ENCODE measurements at places on chromosomes 1 and 21.

DNA sequence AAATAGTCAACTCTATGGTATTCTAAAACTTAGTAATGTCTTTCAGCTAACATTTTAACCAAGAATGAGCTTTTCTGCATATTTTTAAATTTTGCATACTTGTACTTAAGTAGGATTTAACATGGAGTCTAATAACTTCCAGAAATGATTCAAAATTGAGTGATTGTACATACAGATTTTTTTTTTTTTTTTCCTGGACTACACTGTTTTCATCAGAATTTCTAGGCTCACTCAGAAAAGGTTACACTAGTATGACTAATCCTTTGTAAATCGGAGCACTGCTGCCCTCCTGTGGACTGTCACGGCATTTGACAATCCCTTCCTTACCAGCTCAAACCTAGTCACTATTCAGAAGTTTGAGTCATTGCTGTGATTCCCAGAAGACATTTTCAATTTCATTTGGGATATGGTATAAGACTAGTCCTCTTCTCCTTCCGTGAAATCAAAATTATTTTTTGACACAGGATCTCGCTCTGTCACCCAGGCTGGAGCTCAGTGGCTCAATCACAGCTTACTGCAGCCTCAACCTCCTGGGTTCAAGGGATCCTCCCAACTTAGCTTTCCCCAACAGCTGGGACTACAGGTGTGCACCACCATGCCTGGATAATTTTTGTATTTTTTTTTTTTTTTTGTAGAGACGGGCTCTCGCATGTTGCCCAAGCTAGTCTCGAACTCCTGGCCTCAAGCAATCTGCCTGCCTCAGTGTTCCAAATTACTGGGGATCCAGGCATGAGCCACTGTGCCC is 45.5 kb downstream of the CD46 start:
- DNase-seq: peak; percentile 82

DNA sequence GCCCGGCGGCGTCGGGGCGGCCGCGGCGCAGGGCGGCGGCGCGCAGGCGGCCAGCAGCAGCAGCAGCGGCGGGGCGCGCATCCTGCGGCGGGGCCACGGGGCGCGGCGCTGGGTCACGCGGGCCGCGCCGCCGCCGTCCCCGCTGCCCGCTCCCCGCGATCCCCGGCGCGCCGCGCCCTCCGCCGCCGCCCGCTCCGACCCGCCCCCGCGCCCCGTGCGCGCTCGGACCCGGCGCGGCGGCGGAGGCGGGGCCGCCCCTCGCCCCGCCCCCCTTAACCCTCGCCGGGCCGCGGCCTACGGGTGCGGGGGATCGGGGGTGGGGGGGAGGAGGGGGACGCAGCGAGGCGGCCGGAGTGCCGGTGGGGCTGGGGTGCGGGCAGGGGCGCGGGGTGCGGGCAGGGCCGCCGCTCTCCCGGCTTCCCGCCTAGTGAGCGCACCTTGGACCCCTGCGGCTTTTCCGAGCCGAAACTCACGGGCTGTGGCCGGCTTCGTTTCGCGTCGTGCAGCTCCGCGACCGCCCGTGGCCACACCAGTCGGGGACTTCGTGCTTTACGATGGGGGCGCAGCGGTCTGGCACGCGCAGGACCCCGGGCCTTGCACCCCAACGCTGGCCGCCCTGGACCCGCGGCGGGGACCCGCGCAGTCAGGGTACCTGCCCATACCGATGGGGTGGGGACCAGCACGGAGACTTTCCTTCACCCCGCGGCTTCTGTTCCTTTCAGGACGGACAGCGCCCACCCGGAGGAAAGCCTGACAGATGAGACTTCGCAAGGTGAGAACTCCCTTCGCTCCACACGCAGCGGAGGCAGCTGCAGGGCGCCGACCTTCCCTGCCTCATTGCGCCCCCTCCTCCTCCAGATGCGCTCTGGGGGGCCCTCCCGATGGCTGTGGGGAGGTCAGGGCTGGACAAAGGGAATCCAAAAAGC is at the start of gene FNDC10:
Gene FNDC10 (minus strand): TSS at position 201 of the 926 bp plus-strand sequence. CDS start 120 bp downstream, at position 81.
- DNase-seq: no peak

DNA sequence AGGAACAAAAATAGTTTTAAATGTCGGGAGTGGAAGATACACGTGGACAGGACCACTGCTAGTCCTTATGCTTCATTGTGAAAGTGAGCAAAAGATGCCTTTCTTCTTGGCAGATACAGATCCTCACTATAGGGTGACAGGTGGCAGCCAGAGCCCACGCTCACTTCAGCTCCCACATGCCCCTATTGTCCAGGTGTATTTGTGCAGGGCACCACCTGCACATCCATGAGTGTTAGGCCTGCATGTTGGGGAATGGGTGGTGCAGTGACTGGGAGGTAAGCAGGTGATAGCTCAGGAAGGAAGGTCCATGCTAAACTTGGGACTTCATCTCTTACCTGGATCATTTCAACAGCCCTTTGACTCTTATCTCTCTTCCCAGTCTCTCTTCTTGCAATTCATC is 27.4 kb downstream of the SLC5A9 start:
- DNase-seq: no peak

DNA sequence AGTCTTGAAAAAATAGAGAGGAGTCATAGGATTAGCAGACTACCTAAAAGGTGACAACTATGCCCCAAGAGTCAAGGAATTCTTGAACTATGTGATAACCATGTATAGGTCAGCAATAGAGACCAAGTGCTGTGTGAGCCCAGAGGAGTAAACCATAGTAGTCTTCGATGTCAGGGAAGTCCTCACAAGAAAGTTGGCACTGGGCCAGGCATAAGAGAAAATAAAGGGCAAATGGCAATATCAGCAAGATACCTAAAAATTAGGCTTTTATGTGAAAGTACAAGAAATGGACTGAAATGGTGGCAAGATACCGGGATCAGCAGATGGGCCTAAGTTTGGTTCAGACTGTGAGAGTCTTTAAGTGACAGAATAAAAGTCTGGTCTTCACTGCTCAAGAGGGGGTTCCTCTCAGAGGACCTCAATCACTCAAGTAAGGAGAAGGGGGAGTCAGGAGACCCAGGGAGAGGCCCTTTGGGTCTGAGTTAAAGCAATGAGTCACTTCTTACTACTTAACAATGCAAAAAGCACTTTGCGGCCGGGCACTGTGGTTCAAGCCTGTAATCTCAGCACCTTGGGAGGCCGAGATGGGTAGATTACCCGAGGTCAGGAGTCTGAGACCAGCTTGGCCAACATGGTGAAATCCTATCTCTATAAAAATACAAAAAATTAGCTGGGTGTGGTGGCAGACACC is 95.0 kb downstream of the TEX35 start:
- DNase-seq: no peak

GRCh38 chr1:228695015-228695955 is 40.0 kb upstream of the RHOU start:
- no peak for DNase-seq

- DNase-seq: no peak
Observed at GRCh38 chr21:43958364-43959158, 53.5 kb upstream of the TRAPPC10 start.

GRCh38 chr1:12130466-12131130 is 36.2 kb upstream of the TNFRSF1B start:
- no peak for DNase-seq

DNA sequence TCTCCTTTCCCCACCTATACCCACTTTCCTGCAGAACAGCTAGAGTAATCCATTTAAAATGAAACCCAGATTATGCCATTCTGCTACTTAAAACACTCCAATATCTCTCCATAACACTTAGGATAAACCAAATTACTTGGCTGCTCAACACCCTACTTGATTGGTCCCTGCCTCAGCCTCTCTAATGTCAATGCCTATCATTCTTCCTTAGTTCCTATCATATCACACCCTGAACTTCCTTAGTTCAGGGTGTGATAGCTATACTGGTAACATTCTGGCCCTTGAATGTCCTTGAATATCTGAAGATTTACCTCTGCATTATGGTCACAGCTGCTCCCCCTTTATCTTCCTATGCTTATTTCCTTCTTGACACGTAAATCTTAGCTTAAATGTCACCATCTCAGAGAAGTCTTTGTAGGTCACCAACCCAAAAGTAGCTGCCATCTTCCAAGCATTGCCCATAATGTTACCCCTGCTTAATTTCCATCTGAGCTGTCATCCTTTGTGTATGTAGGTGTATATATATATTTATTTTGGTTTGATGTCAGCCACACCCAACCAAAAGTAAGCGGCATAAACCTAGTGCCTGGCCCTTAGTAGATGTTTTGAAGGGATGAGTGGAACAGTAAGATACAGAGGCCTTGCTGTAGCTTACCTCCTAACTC is 379.8 kb downstream of the PTPRC start:
- no peak for DNase-seq

DNA sequence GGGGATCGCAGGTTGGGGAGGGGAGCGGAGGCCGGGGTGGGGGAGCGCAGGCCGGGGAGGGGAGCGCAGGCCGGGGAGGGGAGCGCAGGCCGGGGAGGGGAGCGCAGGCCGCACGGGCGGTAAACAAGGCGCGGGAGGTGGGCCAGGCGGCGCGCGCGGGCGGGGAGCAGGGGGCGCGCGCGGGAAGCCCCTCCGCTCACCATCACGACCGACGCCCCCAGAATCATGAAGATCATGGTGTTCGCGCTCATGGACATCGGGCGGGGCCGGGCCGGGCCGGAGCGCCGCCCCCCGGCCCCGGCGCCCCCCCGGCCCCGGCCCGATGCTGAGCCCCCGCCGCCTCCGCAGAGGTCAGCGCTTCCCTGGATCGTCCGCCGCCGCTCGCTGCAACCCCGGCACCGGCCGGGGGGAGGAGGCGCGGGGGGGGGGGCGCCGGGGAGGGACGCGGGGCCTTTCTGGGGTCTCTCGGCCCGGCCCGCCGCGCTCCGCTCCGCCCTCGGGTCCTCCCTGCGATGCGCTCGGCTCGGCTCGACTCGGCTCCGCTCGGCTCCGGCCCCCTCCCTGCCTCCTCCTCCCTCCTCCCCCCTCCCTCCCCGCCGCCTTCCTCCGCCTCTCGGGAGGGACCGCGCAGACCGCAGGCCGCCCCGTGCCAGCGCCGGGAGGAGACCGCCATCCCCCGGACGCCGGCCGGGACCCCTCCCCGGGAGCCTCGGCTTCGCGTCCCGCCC is at the start of gene TMEM240:
Gene TMEM240 (minus strand): TSS at position 535 of the 728 bp plus-strand sequence. CDS start 278 bp downstream, at position 257.
- no peak for DNase-seq

GRCh38 chr21:44092211-44092610 is 15.0 kb upstream of the PWP2 start:
- DNase-seq: no peak

GRCh38 chr1:116322752-116323405 is 50.2 kb upstream of the ATP1A1 start:
- DNase-seq: no peak

DNA sequence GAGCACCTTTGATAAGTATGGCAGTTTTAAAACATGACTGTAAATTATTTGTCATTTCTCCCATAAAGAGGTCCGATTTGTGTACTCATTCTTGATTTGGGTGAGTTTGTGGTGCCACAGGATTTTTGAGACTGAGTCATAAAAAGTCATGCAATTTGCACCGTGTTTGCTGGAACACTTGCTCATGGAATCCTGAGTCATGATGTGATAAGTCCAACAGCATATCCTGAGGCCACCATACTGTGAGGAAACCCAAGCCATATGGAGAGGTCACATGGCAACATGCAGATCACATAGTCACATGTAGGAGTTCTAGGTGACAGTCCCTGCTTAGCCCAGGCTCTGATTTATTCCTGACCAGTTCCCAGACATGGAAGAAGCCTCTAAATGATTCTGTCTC is 40.8 kb upstream of the PRRX1 start:
- no peak for DNase-seq

- DNase-seq: no peak
Observed at GRCh38 chr21:42925114-42925926, at the start of gene ERVH48-1. TSS of gene ERVH48-1 (minus strand) at chr21:42925630. CDS start at chr21:42919006, 6,624 bp downstream.

- no peak for DNase-seq
Observed at GRCh38 chr1:147825586-147825985, 65.2 kb upstream of the GJA5 start.

GRCh38 chr1:150168960-150169601 is 19.4 kb downstream of the PLEKHO1 start:
- DNase-seq: peak; percentile 65

- no peak for DNase-seq
Observed at GRCh38 chr1:47870946-47871676, 126.1 kb downstream of the TRABD2B start.

DNA sequence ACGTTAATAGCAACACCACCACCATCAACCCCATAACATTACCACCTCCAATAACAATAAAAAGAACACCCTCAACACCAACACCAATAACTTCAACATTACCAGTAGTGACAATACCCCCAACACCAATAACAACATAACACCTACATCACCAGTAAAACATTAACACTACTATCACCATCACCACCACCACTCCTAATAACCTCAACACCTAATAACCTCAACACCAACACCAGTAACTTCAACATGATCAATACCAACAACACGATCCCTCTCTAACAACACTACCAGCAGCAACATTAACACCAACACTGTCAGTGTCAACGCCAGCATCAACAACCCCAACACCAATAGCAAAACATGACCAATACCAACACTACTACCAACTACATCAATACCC is 57.2 kb downstream of the TAS1R2 start:
- no peak for DNase-seq

GRCh38 chr1:182889997-182890396 is 50.9 kb downstream of the DHX9 start:
- DNase-seq: no peak

DNA sequence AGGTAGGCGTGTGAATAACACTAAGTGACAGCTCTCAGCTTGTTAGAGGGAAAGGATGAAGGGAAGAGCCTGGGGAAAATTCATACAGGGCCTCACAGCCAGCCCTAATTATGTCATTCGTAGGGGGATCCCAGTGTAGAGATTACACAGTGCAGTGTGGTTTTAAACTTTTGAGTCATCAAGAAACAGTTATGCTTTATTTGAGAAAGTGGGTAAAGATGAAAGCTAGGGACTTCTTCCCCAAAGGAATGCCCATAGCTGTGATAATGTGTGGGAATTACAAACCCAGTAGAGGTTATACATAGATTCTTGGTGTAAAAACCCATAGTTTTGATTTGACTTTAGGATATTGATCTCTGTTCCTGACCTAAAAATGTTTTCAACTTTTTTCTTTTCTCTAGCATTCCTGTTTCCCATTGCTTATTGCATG is 1.9 kb downstream of the TTF2 start:
- DNase-seq: no peak

GRCh38 chr1:208218237-208219097 is 25.7 kb downstream of the PLXNA2 start:
- DNase-seq: no peak

GRCh38 chr1:162538815-162539431 is 22.6 kb upstream of the UAP1 start:
- DNase-seq: no peak

- peak; percentile 73 for DNase-seq
Observed at GRCh38 chr1:3564921-3565831, 46.1 kb downstream of the MEGF6 start.

DNA sequence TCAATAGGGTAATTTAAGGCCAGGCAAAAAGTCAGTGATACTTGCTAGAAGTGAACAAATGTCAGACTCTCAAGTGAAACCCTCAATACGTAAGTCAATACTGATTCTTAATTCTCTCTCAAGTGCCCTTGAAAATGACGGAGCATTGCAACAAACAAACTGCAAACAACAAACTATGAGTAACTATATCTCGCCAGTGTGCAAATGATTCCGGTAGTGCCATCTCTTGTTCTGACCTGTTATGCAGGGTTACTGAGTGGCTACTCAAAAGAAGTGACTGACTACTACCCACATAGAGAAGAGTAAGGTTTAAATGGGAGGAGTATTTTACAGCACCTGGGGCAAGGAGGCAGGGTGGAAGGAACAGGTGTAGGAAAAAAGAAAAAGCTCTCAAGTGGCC is 1.6 kb downstream of the SLC19A2 start:
- DNase-seq: no peak
